Right cardiac atrium (tissue), 5 donors: ENCODE measurements at places on chromosomes 11 and 22. TPM values are rescaled to one million over a fixed set of nuclear protein-coding genes. Genes with fewer than 3 reads are reported as not detected.

The GTSE1 gene
- 1.2 TPM for total RNA-seq

- DNase-seq = no peak
Observed at GRCh38 chr11:116503216-116504160, 269.3 kb downstream of the BUD13 start.

DNA sequence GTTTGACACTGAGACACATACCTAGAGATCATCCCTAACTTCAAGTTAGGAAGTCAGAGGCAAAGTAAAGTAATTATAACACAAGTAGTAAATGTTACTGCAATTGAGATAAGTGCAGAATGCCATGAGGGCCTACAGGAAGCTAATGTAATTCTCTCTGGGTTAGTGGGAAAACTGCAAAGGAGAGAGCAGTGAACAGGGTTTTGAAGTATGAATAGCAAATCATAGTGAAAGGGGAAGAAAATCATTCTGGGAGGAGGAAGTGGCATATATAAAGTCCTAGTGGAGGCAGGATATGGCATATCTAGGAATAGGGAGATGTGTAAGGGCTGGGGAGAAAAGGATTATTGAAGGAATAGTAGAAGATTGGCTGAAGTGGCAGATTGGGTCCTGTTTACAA lies 27.9 kb downstream of the RNF169 start:
- no peak for DNase-seq

DNA sequence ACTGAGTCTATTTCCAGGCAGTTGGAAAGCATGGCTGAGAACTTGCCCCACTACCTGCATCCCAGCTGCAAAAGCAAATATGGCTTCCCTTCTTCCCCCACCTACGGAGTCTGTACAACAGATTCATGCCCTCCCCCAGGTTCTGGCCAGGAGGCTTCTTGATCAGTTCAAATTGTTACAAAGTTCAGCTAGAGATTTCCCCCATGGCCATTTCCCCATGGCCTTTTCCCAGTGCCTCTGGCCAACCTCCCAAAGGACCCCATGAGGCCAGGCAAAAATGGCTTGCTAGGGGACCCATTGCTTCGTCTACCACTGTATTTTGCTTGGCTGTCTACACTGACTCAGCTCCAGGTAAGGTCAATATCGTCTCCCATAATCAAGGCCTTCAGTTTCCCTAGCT lies 203.3 kb downstream of the DLG2 start:
- DNase-seq = no peak

DNA sequence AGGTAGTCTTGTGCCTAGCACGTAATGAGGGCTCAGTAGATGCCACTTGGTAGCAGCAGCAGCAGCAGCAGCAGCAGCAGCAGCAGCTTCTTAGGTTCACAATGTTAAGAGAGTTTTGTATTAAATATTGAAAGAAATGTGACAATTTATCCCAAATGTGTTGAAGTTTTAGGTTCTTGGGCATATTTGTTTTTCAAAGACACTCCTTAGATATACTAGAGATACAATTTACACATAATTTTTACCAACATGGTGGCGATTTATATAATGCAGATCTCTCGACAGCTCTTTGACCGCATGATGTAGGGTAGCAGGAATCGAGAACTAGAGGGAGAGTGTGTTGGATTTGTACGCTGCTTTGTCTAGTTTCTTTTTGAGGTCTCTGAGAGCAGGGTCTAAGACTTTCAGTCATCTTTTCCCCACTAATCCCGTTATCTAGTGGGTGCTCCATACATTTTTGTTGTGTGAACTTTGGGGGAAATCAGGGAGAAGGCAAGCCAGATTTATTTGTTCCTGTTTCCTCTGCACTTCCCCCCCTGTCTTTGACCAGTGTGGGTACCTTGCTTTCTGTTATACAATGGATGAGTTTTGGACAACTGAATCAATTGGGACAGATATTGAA lies 1.4 kb downstream of the FDX1 start:
- DNase-seq = no peak

DNA sequence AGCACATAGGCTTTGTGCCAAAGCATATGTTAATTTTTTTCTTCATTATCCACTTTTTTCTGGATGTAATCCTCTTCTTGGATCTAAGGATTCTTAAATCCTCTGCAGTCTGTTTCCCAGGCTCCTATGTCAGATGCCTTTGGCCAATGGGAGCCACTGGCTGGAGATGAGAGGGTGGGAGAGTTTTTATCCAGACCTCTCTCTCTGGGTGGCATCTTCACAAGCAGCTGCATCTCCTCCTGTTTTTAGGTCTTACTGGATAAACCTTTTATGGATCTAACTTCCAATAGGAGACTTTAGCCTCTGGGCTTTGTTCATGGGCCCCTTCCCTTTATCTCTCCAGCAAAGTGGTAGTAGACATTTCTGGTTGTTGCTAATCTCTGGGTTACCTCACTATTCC lies 22.4 kb upstream of the MPPED2 start:
- DNase-seq = no peak

DNA sequence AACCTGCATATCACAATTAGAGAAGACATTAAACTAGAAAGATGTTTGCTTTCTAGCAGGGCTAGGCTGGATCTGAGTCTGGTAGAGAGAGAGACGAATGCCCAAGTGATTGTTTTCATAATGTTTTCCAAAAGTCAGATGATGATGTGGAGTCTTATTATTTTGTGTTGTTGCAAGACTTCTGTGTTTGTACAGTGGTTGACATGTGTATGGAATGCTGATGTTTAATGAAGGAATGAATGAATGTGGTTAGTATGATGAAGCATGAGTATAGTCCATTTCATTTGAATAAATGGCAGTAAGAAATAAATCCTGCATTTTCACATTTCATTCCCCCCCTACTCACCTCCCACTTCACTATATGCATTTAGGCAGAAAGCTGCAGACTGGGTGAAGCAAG lies 69.6 kb downstream of the PPP2R1B start:
- no peak for DNase-seq

DNA sequence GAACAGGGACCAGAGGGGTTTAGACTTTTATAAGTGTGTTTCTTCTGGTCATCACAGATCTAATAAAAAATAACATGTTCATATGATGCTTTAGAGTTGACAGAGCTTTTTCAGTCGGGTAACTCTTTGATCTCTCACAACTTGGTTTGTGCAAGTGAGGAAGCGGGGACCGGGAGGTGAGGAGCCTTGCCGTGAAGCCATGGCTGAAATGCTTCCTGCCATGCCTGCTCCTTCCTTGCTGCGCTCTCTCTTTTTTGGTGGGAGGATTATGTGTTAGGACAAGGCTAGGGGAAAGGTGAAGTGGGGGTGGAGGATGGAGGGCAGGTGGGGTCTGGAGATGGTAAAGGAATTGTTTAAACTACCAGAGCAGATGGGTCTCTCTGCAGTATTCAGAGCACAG lies 23.8 kb downstream of the TEAD1 start:
- no peak for DNase-seq

GRCh38 chr11:70210051-70210501 lies 7.0 kb downstream of the FADD start:
- DNase-seq = no peak

The SLC25A22 gene
- 9.0 TPM for total RNA-seq

DNA sequence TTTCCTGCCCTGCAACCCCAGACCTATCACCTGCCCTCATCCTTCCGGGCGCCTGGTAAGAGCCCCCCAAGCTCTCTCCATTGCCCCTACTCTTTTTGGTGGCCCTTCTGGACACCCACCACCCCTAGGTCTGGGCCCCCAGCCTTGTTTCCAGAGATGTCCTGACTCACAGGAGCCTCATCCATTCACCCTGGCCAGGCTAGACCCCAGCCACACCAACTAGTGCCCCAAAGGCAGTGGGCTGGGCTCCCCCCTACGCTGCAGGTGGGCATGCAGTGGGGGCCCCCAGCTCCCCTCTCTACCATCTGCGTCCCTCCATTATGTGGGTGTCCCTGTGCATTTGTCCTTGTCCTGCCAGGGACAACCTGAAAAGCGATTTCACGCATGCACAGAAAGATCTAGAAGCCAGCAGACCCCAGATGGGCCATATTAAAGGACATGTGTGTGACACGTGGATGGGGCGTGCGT lies 1.4 kb downstream of the MRGPRF start:
- DNase-seq = no peak

DNA sequence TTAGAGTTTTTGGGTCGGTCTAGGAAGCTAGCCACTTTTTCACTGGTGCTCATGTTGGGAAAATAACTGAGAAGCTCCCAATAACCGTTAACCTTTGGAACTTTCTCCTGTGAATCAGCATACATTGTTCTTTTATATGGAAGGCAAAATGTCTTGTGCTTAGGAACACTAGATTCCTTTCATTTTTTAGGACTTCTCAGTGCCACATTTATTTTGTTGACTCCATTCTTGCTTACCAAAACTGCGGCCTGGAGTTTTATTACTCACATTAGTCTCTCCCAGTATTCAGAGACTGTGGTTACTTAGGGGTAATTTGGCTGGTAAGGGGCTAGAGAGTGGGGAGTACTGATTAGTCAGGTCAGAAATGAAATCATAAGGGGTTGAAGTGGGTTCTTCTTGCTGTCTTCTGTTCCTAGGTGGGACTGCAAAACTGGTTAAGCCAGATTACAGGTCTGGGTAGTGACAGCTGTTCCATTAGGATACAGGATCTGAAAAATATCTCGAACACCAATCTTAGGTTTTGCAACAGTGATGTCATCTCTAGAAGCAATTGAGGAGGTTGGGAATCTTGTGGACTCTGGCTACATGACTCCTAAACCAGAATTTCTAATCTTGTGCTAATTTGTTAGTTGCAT lies 631.4 kb upstream of the LUZP2 start:
- DNase-seq = no peak

The ANKK1 gene
- total RNA-seq = not detected

The TRIM29 gene
- total RNA-seq = not detected

- DNase-seq = no peak
Observed at GRCh38 chr11:36577373-36577772, 9.6 kb downstream of the RAG1 start.

The NCR3LG1 gene
- 2.3 TPM for total RNA-seq

The CADM1 gene
- total RNA-seq = 25.4 TPM

- DNase-seq = no peak
Observed at GRCh38 chr22:27993201-27993635, 74.2 kb upstream of the PITPNB start.

The FJX1 gene
- total RNA-seq = 5.9 TPM

DNA sequence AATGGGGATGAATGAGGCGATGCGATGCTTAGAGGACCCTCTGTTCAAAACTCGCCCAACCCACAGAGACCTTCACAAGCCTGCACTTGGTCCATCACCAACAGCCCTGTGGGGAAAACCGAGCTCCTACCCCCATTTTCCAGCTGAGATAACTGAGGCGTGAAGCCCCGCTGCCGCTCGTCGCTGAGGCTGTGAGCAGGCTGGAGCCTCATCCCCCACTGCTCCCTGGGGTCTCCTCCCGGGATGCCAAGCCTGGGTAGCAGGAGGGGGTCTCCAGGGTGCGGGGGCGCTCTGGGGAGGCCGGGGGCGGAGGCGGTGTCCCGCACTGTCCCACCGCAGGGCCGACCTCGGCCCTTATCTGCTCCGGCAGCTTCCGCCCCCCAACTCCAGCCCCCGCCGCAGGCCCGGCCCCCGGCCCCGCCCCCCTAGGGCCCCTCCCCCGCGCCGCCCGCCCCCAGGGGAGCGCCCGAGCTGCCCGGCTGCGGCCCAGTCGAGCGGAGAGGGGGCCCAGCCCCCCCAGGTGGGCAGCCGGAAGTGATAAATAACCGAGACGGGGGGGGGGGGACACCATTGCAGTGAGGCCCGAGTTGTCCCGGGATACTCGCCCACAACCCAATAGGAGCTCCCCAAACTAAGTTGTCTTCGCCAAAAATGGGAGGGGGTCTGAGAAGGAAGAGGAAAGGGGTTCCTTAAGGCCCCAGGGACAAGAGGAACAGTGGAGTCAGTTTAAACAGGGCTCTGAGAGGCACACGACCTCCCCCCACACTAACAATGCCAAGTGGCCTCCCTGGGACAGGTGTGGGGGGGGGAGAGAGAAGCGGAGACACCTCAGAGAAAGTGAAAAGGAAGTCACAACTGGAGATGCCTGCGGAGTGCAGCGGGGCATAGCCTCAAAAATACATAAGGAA lies 8.3 kb upstream of the SLC39A13 start:
- DNase-seq = peak; percentile 78

DNA sequence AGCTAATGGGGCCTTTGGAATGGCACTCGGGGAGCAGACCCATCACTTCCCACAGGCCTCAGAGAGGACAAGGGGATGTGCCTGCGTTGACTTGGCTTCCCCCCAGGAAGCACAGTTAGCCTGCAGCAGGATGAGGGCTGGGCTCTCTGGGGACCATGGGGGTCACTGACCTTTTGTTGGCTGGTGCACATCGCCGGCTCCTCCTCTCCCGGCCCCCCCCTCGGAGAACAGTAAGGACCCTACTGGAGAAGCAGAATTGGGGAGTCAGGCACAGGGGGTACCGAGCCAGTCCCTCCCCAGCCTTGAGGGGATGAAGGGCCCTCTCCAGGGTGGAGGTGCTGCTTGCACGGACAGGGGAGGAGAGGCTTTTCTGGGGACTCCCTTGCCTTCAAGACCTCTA lies 32.8 kb downstream of the NRXN2 start:
- DNase-seq = no peak

The MYRF gene
- total RNA-seq = 1.3 TPM

The MS4A12 gene
- not detected for total RNA-seq

DNA sequence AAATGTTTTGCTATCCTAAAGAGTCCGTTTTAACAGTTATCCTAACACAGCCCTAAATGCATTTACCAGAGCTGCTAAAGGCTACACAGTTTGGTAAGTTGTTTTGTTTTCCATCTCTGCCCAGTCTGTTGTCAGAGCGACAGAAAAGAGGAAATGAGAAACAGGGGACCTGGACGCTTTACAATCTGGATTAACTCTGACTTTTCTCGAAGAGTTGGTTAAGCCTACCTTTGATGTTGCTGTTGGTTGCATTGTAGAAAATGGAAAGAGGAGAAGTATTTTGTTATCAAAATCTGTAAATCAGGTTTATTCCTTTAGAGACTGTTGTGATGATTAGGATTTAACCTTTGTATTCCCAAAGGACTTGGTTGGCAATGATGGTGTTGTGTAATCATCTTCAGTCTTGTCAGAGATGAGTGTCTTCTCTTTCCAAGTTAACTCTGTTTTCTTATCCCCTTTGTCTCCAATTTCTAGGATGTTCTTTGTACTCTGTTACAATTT lies 481 bp downstream of the ANGPTL5 start:
- DNase-seq = no peak

DNA sequence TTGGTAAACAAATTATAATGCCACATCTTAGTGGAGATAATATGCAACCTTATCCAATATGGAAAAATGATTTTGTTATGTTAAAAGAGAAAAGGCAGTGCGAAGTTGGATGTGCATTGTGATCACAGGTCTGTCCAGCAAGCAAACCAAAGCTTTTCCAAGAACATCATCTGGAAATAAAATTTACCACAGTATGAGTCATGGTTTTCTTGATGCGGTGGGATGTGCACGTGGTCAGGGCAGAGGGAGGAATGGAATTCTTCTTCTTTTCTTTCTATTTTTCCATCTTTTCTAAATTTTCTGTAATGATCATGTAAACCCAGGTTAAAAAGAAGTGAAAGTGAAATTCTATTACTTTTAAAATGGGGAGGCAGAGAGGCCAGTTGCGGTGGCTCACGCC lies 169.8 kb downstream of the C11orf91 start:
- DNase-seq = no peak

- DNase-seq = no peak
Observed at GRCh38 chr11:58629857-58630256, 7.4 kb downstream of the CNTF start.

GRCh38 chr22:35605369-35605680 lies 11.8 kb downstream of the MB start:
- DNase-seq = no peak

The IGSF9B gene
- total RNA-seq = 53.1 TPM

GRCh38 chr11:36744375-36745168 lies 146.5 kb upstream of the RAG2 start:
- peak; percentile 80 for DNase-seq
